ENCODE measurements at places on chromosomes 6 and 20.

DNA sequence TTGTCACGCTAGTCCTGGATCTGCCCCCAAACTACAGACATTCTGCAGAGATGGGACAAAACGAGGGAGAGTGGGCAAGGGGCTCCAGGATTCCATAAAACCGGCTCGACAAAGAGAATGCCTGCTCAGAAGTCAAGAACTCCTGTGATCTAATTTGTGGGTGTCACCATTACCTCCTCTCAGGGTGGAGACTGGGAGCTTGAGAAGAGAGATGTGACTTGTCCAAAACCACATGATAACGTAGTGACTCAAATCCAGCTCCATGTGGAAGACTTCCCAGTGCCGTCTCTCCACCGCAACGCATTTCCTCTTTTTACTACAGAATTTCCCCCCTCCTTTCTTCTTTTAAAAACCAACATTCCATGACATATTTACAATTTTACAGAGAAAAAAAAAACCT lies 44.3 kb downstream of the TRERF1 start:
- no peak for DNase-seq

DNA sequence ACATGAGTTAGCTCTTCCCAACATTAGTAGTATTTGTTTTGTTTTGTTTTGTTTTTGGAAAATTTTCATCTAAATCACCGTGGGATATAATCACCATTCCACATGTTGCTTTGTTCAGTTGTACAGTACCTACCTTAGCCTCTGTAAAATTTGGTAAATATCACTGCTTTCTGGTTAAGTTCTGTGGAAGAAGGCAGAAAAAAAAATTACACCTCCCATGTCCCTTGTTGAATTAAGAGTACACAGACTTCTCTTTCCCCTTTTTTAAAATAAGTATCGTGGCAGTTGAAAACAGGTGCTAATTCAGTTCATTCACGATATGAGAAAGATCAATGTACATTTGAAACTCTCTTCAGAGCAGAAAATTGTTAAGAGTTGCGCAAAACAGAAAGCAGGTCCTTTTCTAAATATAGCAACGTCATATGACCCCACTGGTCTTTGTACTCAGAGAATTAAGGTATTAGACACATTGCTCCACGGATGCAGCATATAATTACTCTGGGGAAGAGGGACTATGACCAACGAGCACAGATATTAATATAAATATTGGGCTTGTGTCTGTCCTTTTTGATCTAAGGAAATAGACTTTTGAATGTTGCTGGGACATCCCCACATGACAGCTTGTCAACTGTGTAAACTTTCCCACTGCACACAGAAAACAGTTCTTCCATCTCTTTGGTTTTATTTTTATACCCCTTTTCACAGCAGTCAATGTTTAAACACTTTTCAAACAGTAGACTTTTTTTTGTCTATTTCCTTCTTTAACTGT lies 58.6 kb upstream of the ZNF217 start:
- peak; percentile 11 for DNase-seq

DNA sequence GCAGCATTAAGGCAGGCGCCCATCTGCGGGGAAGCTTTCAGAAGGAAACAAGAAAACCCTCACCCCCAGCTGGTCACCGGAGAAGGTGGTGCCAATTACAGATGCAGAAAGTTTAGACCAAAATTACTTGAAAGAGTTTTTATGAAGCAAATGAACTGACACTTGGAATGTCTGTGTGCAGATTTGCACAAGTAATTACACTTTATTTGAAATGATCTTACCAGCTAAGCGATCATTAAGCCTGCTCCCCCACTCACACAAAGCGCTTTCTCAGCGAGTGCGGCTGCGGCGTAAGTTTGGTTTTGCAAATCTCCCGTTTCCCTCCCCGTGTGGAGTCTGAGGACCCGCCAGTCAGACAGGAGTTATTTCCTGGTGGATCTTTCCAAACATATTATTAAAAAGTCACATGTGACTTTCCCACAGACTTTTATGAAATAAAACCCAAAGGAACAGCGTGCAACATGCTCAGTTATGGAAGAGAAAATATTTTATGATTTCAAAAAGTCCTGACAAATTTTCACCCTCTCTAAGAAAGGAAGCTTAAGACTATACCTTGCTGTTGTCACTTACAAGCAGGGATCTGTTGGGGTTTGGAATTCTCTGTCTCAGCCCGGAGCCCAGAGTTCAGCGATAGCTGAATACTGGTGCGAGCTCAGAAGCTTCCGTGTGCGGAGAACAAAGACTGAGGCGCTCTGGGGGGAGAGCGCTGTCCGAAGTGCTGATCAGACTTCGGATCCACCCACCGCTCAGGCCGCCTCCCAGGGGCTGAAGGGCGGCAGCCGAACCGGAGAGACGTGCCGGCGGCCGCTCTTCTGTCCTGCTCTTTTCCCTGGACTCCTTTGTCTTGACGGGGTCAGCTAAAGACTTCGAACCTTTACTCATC lies 2.7 kb upstream of the MYT1 start:
- peak; percentile 49 for DNase-seq

DNA sequence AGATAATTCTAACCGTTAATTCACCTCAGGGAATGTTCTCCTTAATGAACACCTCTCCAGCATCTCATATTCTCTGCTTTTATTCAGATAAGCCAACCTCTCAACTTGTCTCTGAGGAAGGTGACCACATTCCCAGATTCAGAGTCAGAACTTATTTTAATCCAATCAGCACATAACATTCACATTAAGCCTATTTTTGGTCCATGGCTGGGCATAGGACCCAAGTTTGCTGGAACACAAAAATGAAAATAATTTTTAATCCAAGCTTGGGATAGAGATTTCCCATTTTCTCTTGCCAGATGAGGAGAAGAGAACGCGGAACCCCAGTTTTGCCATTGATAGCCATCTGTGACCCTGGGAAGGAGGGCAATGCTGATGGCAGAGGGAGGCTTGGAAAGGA lies 126.5 kb downstream of the FRK start:
- DNase-seq, result no peak

- DNase-seq, result no peak
Observed at GRCh38 chr6:18393698-18394097, 6.5 kb downstream of the RNF144B start.

GRCh38 chr6:31558631-31559500 lies 11.5 kb downstream of the NFKBIL1 start:
- no peak for DNase-seq

DNA sequence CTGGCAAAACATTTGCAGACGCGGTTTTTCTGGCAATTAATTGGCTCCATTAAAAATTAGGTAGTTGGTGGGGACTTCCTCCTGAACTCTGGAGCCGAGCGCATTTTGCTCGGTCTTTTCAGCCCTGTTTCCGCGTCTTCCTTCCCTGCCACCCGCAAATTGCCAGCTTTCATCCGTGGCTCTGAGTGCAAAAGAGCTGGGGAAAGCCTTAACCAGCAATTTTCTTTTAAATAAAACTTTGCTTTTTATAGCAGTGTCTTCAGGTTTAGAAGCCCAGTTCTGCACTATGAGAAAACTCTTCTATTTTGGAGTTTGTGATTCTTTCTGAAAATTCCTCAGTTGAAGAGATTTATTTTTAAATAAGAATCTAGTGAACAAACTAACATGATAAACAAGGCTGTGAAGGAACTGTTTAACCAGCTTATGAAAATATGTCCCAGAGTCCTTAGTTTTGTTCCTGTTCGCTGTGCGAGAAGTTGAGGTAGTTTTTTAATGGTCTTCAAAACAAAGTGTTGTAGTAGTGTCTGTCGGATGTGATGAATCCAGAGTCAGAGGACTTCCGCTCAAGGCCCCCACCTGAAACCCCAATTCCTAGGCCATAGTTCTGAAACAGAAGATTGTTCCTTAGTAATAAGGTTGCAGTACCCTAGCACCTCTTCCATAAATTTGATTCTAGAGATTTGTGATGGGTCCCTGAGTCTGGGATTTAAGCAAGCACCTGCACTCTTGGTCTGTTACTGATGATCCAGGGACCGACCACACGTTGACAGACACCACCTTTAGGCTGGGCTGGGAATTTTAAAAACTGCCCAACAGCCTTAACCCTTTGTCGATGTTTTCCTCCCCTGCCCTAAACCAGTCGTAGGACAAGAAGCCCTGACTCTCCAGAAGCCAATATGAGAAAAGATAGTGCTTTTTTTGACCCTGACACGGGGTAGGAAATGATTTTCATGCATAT lies 950 bp downstream of the KCTD20 start:
- DNase-seq, result peak; percentile 75

DNA sequence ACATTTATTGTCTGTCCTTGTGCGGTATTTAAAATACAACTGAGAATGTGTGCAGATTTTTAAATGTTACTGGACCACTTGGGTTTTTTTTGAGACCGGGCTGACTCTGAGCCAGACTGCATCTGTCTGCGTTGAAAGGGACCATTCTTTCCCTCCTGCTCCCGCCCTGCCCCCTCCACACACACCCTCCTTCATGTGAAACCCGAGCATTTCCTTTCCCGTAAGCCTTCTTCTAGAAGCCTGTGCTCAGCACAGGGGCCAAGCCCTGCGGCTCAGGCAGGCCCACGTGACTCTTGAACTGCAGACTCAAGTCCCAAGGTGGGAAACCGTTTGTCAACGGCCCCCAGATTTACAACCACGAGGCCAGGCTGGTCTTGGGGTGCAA lies 82.7 kb upstream of the FOXC1 start:
- DNase-seq, result no peak

DNA sequence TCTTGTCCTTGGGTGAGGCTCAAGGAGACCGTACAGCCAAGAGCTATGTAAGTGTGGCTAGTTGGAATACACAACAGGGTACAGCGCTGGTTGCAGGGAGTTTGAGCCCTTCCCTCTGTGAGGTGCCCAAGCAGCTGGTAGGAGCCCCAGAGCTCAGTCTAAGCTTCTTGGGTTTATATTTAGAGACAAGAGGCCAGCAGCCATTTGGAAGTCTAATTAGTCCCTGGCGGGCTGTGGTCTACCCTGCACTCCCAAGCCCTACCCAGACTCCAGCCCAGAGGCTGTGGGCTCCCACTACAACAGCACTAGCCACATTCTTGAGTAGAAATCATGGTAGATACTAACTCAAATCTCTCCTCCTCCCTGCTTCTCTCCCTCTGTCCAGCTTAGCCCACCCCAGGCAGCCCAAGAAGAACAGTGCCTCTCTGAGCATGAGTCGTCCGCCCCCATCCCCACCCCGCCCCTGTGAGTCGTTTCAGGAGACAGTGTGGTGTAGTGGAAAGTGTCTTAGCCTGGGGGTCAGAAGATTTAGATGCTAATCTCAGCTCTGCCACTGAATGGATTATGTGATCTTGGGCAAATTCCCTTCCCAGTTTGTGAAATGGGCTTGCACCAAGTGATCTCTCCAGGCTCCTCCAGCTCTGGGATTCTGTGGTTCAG lies 37.8 kb downstream of the EIF2S2 start:
- DNase-seq, result no peak

GRCh38 chr6:70142034-70142433 lies 160.8 kb downstream of the COL9A1 start:
- DNase-seq, result no peak

DNA sequence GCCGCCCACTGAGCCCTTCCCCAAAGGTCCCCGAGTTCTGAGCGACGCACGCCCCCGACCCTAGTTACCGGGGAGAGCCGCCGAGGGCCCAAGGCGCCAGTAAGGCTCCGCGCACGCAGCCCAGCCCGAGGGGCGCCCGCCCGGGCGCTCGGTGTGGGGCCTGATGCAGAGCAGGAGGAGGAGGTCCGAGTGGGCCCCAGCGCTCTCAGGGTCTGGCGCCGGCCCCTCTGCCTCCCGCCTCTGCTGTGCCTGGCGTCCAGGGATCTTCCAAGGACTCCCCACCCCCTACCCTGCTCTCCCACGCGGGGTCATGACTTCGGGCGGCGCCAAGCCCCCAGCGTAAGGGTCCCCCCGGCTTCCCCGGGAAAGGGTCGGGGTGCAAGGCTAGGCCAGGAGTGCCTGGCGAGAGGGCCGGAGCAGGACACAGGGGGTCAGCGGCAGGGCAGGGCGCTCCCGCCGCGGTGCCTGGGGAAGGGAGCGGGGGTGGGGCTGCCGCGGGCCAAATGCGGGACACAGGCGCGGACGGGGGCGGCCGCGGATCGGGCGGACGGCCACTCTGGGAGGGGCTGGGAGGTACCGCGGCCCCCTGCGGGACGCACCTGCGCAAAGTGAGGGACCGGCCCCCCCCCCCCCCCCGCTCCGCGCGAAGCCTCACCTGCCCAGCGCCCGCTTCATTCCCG lies 637 bp downstream of the ABHD12 start:
- peak; percentile 79 for DNase-seq

- no peak for DNase-seq
Observed at GRCh38 chr6:72425003-72425681, 196.7 kb upstream of the KCNQ5 start.

DNA sequence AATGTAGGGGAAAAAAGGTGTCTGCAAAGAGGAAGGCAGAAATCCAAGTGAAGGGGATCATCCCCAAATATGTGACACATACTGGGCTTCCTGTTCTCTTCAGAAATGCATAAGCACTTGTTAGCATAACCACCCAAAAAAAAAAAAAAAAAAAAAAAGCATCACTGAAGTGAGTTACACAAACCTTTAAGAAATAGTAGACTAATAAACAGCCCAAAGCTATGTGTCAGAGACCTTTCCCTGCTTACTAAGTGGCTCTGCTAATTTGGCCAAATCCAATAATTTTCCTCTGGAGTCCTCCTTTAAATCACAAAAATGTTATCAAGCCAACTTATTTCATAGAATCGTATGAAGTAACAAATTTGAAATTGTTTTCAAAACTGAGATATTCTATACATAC lies 7.5 kb upstream of the DST start:
- DNase-seq, result no peak

Measured in NCI-H510A treated with DMSO at 0.1 percent for 48 hours (cell line).